Naive thymus-derived CD8-positive, alpha-beta T cell (primary cell): ENCODE measurements at places on chromosomes 13 and 19. TPM values are rescaled to one million over a fixed set of nuclear protein-coding genes. Genes with fewer than 3 reads are reported as not detected.

GRCh38 chr19:46787331-46788261 lies 798 bp downstream of the SLC1A5 start:
- no peak for DNase-seq

GRCh38 chr13:111267784-111268183 lies 52.7 kb upstream of the TEX29 start:
- DNase-seq, result no peak

The NTN5 gene
- 2.9 TPM for total RNA-seq

The PPP1R12C gene
- 141 TPM for total RNA-seq

The SMIM24 gene
- not detected for total RNA-seq

The WDR88 gene
- not detected for total RNA-seq

The IRF3 gene
- 303 TPM for total RNA-seq

The ZNF583 gene
- total RNA-seq, result 13.5 TPM
